Activated CD4-positive, alpha-beta T cell treated with anti-CD3 and anti-CD28 coated beads for 36 hours (primary cell): ENCODE measurements at places on chromosomes 1 and 21. TPM values are rescaled to one million over a fixed set of nuclear protein-coding genes. Genes with fewer than 3 reads are reported as not detected.

DNA sequence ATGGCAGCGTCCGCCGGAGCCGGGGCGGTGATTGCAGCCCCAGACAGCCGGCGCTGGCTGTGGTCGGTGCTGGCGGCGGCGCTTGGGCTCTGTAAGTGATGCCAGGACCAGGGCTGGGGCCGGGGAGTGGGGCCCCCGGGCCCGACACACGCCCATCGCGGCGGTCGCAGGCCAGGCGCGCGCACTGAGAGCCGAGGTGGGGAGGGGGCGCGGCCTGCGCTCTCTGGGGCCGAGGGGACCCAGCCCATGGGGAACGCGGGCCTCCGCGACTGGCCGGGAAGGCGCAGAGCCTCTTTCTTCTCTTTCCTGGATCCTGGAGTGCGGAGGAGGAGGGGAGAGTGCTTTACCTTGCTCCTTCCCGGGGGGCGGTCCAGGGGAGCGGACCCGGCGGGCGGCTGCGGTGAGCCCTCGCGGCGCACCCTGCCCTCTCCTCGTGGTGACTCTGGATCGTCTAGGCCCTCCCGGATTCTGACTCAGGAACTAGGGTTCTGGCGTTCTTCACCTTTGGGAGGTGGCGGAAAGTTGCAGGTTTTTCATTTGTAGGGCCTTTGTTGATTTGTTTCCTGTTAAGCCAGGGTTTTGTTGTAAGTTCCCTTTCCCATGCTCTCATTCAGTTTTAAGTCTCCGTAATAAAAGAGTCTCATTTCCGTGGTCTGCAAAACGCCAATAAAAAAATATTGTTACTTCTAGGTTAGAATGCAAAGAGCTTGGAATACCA, 529 bp downstream of the MPZL1 start:
- DNase-seq, result peak; percentile 56
- H3K4me1 ChIP-seq, result peaks cover 48% of the 10 kb centered on the region
- no peak overlapping the region for H3K27ac ChIP-seq

The PRR9 gene
- total RNA-seq, result not detected

- no peak overlapping the region for H3K4me3 ChIP-seq
These were observed 32.3 kb downstream of the IVNS1ABP start for GRCh38 chr1:185284533-185285276.

GRCh38 chr21:28754127-28754611, 238.5 kb downstream of the LTN1 start:
- no peaks in the 10 kb centered on the region for H3K36me3 ChIP-seq
- H3K4me3 ChIP-seq, result no peak overlapping the region
- no peak for DNase-seq

The UTS2 gene
- not detected for total RNA-seq

The SLC45A1 gene
- total RNA-seq, result 0.49 TPM

GRCh38 chr1:111565968-111566367, 53.6 kb upstream of the RAP1A start:
- H3K27ac ChIP-seq, result no peak overlapping the region
- peaks cover 8% of the 10 kb centered on the region for H3K4me1 ChIP-seq
- no peak overlapping the region for H3K4me3 ChIP-seq
- H3K27me3 ChIP-seq, result no peaks in the 10 kb centered on the region

The GPR25 gene
- not detected for total RNA-seq

DNA sequence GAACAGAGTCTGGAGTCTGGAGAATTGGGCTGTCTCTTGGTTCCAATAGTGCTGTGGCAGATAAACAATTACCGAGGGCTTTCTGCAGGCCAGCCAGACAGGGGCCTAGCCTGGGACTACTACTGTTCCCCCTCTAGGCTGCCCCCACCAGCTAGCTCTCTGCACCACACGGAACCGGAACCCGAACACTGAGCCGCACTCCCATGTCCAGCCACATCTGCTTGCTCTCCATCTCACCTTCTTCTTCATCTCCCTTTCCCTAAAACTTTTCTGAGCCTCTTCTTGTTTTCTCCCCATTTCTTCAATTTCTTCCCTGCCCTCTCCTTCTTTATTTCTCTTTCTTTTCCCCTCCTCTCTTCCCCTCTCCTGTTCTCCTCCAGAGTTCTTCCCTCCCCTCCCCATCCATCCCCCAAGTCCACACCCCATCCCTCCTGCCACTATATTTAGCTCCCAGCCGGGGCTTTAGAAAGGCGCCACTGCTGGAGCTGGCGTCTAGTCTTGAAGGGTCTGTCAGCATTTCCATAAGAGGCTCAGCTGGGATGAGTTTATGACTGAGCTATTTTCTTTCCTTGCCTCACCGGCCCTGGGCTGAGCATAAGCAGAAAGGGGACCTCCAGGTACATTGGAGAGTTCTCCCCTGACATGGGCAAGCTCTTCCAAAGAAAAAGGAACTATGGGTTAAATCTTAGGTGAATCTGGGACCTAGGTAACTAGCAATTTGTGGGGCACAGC, 25.7 kb upstream of the ATP2B4 start:
- peaks cover 9% of the 10 kb centered on the region for H3K4me1 ChIP-seq
- peak overlapping the region; percentile 51 for H3K27ac ChIP-seq
- H3K27me3 ChIP-seq, result no peaks in the 10 kb centered on the region
- H3K36me3 ChIP-seq, result no peaks in the 10 kb centered on the region
- H3K4me3 ChIP-seq, result no peak overlapping the region

- no peaks in the 10 kb centered on the region for H3K27me3 ChIP-seq
- DNase-seq, result no peak
- H3K4me3 ChIP-seq, result no peak overlapping the region
- peaks cover 19% of the 10 kb centered on the region for H3K4me1 ChIP-seq
- H3K27ac ChIP-seq, result no peak overlapping the region
These were observed 127.0 kb downstream of the NME7 start for GRCh38 chr1:169240449-169241232.

The OR2T35 gene
- not detected for total RNA-seq

DNA sequence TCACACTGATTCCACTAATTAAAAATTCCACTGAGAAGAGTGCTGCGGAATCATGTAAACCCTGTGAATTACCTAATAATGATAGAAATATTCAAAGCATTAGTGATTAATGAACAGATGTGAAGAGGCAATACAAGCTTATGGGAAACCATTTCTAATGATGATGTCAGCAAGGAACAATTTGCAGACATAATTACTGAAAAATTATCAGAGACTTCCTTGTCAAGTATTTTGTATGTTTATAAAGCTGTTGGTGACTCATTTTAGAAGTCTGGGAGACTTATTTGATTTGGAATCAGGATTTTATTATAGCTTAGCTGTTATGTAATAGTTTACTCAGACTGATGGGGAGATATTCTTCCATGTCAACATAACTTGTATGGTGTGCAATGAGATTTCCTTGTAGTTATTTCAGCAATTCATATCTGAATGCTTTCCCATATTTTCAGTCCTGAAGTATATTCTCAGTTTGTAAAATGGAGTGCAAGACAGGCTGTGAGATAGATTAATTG, 135.5 kb downstream of the TGFB2 start:
- no peaks in the 10 kb centered on the region for H3K4me1 ChIP-seq
- H3K4me3 ChIP-seq, result no peak overlapping the region
- peaks cover 7% of the 10 kb centered on the region for H3K27me3 ChIP-seq
- H3K27ac ChIP-seq, result no peak overlapping the region
- no peak for DNase-seq
- H3K36me3 ChIP-seq, result no peaks in the 10 kb centered on the region

The OR14K1 gene
- not detected for total RNA-seq

GRCh38 chr1:22318279-22318981, 133.2 kb upstream of the ZBTB40 start:
- DNase-seq, result no peak
- no peaks in the 10 kb centered on the region for H3K36me3 ChIP-seq
- H3K27ac ChIP-seq, result no peak overlapping the region
- H3K4me3 ChIP-seq, result no peak overlapping the region

DNA sequence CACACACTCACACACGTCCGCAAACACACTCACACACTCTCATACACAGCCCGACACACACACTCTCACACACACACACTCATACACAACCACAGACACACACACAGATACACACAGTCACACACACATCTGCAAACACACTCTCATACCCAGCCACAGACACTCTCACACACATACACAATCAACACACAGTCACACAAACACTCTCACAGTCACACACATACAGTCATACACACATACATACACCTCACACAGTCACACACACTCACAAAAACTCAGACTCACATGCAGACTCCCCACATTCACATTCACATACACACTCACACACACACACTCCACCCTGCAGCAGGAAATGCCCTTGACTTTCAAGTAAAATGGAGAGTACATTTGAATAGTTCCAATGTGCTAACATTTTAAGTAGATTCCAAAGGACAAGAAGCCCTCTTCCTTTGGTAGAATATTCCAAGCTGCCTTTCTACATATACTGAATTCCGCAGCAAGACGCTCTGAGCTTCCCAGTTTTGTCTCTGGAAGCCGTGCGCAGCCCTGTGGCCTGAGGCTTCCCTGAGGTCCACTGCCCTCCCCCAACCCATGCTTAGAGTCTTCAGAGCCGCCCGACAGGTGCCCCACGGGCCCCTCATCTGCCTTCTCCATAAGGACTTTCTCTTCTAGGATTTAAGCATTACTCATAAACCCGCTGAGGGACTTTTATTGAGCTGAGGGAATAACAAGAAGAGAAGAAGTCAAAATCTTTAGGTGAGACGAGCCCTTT, 9.7 kb downstream of the BATF3 start:
- H3K27ac ChIP-seq, result no peak overlapping the region
- H3K27me3 ChIP-seq, result no peaks in the 10 kb centered on the region
- no peak overlapping the region for H3K4me3 ChIP-seq
- peaks cover 54% of the 10 kb centered on the region for H3K36me3 ChIP-seq
- H3K4me1 ChIP-seq, result peaks cover 18% of the 10 kb centered on the region

- H3K27me3 ChIP-seq, result no peaks in the 10 kb centered on the region
- H3K4me1 ChIP-seq, result peaks cover 47% of the 10 kb centered on the region
- no peak overlapping the region for H3K4me3 ChIP-seq
- peaks cover 7% of the 10 kb centered on the region for H3K36me3 ChIP-seq
- no peak for DNase-seq
These were observed 45.3 kb downstream of the TIAM1 start for GRCh38 chr21:31298618-31299269.

The IFI44L gene
- 55.5 TPM for total RNA-seq

DNA sequence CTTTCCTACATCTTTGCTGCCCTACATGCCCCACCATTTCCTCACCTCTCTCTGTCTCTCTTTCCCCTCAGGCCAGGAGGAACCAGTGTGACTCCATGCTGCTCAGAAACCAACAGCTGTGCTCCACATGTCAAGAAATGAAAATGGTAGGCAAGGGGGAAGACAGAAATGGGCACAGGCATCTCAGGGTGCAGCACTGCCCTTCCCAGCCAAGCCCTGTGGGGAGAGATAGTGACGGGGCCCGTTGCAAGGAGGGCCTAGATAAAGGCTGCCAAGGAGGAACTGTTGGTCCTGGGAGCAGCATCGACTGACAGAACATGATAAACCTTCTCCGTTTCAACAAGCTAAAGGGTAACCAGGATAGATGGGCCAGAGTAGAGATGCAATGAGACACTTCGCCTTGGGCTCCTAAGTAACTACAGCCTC, 12.5 kb upstream of the PIGC start:
- H3K27ac ChIP-seq, result no peak overlapping the region
- peaks cover 3% of the 10 kb centered on the region for H3K27me3 ChIP-seq
- H3K36me3 ChIP-seq, result no peaks in the 10 kb centered on the region
- H3K4me1 ChIP-seq, result peaks cover 5% of the 10 kb centered on the region
- no peak overlapping the region for H3K4me3 ChIP-seq

DNA sequence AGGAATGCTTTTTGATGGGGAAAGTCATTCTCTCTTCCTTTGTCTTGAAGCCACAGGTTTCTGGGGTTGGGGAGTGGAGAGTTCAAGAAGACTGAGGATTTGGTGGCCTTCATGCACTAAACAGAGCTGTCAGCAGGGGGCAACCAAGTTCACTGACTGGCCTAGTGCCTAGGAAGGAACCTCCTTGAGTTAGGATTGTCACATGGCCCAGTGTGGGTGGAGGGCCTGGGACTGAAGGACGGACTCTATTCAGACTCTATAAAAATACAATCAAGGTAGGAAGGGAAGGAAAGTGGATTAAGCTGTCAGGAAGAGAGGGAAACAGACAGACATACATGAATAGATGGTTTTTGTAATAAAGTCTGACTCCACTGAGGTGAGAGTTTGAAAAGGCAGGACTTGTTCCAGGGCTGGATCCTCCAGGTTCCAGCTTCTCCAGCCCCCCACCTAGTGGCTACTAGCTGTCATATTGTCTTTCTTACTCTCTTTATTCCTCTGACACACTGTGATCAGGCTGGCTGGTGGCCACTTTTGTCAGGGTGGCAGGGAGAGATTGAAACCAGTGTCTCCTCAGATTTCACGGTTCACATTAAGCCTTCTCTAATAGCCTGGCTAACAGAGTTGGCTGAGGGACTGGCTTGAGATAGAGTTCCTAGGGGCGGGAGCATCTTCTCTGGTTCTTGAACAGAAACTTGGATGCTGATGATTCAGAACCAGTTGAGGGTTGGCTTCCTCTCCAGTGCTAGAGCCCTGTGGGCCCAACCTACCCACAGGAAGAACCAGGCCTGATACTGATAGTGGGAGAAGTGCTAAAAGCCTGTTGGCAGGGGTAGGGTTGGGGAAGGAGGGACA, 4.1 kb upstream of the SH3BGRL3 start:
- H3K27me3 ChIP-seq, result no peaks in the 10 kb centered on the region
- H3K36me3 ChIP-seq, result peaks cover 55% of the 10 kb centered on the region
- H3K4me1 ChIP-seq, result peaks cover 53% of the 10 kb centered on the region
- peak overlapping the region; percentile 27 for H3K4me3 ChIP-seq
- peak overlapping the region; percentile 94 for H3K27ac ChIP-seq

DNA sequence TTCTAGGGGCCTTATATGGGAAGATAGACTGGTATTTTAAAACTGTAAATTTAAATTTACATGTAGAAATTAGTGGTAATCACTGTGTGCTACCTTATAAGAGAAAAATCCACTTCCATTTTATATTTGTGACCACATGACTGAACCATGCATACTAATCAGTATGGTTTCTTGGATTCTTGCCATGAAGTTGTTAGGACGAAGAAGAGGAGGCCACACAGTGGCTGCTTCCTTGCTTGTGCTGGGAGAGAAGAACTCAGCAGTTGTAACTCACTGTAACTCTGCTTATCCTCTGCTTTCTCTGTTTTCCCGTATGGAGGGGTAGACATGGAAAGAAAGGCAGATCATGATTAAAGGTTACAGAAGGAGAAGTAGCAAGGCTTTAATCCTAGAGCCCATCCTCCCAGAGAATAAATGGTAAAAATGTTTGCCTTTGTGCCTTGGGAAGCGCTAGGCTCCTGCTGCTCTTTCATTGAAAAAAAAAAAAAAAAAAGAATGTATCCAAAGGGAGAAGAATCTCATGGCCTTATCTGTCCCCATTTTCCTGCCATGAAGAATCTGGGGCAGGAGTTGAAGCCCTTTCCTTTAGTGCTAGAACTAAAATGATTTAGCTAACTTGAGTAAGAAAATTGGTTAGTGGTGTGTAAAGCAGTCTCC, 32.4 kb downstream of the KCTD3 start:
- H3K36me3 ChIP-seq, result peaks cover 18% of the 10 kb centered on the region
- no peak for DNase-seq
- no peaks in the 10 kb centered on the region for H3K4me1 ChIP-seq
- no peaks in the 10 kb centered on the region for H3K27me3 ChIP-seq
- H3K27ac ChIP-seq, result no peak overlapping the region

GRCh38 chr1:29521438-29521715, 285.1 kb downstream of the PTPRU start:
- DNase-seq, result no peak
- no peak overlapping the region for H3K27ac ChIP-seq
- H3K4me1 ChIP-seq, result no peaks in the 10 kb centered on the region
- H3K27me3 ChIP-seq, result peaks cover 11% of the 10 kb centered on the region
